Bronchial epithelial cell (primary cell): ENCODE measurements at places on chromosomes 5 and 9. TPM values are rescaled to one million over a fixed set of nuclear protein-coding genes. Genes with fewer than 3 reads are reported as not detected.

EGFLAM gene
- total RNA-seq = 0.13 and 0.53 TPM in 2 replicates

TGFBI gene
- total RNA-seq = 211 and 218 TPM in 2 replicates

TAL2 gene
- total RNA-seq = 0.26 TPM in 1 of 2 replicates, not detected in the other

- DNase-seq = no peak
Observed at GRCh38 chr5:178425621-178426068, 164.5 kb downstream of the COL23A1 start.

DNA sequence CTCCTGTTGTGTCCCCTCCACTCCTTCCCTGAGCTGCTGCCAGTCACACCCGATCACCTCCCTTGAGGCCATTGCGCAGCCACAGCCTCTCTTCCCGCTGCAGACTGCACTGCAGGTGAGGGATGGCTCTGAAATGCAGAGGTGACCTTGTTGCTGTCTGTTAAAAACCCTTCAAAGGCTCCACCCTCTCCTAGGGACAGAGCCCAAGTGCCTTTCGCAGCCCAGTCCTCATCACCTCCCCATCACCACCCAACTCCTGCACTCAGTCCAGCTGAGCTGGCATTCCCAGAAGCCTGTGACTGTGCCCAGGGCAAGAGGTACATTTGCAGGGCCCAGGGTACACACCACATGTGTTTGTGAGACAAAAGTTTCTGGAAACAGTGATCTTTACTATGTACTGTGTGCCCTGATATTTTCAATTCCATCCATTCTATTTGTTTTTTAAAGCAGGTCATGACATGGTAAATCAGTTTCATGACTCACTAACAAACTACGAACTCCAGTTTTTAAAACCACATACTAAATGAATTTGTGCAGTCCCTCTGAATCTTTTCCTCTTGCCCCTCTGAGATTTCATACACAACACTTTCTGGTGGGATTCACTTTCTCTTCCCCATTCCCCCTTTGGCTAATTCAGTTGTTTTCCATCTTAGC is 73.0 kb upstream of the SPOCK1 start:
- DNase-seq = peak; percentile 51

- DNase-seq = peak; percentile 7
Observed at GRCh38 chr5:122999947-123000563, 36.5 kb downstream of the PPIC start.

DNA sequence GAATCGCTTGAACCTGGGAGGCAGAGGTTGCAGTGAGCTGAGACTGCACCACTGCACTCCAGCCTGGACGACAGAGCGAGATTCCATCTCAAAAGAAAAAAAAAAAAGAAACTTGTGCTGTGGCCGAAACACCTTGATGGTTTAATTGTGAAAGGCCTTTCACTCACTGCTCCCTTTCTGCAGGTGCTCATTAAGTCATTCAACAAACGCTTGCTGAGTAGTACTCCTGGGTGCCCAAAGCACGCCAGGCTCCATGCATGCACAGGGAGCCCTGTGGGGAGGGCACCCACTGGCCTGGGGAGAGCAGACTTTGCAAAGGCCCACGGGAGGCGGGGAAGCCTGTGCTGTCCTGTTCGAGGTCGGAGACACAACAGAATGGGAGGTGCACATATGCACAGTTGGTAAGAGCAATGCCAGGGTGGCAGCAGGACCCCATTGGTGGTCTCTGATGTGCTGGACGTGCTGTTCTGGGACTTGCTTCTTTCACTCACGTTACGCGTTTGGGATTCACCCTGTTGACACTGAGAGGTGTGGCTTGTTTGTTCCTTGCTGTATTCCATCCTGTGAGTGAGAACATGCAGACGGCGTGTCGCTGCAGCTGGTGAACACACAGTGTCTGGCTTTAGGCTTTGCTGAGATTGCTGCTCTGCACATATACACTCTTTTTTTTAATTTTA is 3.0 kb upstream of the ENTPD2 start:
- DNase-seq = no peak

DNA sequence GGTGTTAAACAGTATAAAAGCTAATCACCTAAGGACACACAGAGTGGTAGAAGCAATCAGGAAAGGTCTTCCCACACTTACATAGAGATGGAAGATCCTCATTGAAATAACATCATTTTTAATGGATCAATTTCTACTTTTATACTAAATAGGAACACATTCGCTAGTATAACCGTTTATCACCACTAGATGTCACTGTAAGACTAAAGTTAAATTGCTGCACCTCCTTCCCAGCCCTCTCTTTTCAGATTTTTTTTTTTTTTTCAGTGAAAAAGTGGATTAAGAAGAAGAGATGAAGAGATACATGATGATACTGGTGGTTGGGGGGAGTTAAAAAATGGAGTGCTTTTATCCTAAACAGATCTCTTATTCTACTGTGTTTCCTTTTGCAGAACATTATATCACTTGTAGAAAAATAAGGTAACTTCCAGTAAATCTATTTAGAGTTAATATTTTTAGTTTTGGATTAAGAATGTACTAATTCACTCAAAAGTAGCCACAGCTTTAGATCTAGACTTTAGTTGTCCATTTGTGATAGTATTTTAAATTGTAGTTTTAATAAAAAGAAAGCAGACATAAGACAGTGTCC is 116.9 kb upstream of the ARRDC3 start:
- peak; percentile 44 for DNase-seq

- no peak for DNase-seq
Observed at GRCh38 chr9:129665389-129665775, at the start of gene PRRX2. PRRX2 (plus strand) TSS chr9:129665647; CDS start chr9:129665868, 221 bp downstream.
